ENCODE measurements at places on chromosomes 3 and 15.

GRCh38 chr15:27062951-27063350, 92.0 kb downstream of the GABRG3 start:
- DNase-seq = no peak

- DNase-seq = no peak
Measured at GRCh38 chr3:2511356-2511755, 412.7 kb downstream of the CNTN4 start.

DNA sequence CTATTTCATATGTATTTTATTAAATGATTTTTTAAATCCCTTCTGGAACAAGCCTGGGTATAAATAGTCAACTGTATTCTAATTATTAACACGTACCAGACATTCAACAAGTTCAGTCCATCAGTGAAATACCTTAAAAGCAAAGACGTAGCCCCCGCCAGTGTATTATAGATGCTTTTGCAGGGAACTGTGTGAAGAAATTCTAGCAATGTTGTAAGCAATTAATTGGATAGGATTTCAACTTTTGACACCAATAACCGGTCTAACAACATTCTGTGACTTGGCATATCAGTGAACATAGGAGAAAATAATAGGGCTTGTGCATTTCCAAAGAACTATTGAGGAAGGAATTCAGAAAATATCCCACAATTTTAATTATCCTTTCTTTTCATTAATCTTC, 67.2 kb upstream of the TGFBR2 start:
- no peak for DNase-seq

GRCh38 chr15:67022587-67023105, 42.8 kb upstream of the SMAD3 start:
- DNase-seq = no peak

- no peak for DNase-seq
Measured at GRCh38 chr3:127547761-127548605, 42.5 kb downstream of the TPRA1 start.

DNA sequence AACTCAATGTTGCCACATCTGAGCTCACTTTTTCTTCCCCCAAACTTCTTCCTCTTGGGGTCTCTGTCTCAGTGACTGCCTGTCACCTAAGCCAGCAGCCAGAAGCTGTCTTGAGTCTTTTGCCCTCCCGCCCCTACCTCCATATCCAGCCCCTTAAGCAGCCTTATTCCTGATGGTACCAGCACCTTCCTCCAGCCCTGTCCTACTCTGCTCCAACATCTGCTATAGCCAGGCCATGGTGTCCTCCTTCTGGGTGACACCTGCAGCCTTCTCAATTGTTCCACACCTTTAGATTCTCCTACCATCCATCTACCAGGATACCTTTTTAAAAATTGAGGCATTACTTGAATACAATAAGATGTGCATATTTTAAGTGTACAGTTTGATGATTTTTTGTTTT, 53.8 kb downstream of the EPHB3 start:
- no peak for DNase-seq

GRCh38 chr3:187966636-187967406, 187.1 kb upstream of the LPP start:
- no peak for DNase-seq

- no peak for DNase-seq
Measured at GRCh38 chr15:70604666-70605315, 158.6 kb downstream of the UACA start.

DNA sequence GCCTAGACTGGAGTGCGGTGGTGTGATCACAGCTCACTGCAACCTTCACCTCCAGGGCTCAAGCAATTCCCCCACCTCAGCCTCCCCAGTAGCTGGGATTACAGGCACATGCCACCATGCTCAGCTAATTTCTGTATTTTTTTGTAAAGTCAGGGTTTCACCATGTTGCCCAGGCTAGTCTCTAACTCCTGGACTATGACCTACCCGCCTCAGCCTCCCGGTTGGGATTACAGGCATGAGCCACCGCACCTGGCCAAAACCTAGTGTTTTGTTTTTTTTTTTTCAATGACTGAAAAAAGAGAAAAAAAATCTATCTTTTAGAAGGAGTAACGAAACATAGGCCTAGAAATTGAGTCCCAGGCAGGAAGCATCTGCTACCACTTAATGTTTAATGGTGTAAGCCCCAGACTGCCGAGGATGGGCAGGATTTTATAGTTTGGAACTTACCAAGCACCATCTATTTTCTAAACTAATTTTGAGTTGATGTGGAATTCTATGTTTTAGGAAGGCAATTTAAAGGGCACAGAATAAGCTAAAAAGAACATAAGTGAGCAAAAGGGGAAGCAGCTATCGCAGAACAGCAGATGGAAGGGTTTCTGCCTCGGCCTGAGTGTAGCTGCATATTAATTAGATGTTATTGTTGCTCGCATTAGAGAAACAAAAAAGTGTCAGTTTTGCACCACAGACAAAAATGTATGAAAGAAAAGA, 24.2 kb upstream of the CA12 start:
- no peak for DNase-seq

DNA sequence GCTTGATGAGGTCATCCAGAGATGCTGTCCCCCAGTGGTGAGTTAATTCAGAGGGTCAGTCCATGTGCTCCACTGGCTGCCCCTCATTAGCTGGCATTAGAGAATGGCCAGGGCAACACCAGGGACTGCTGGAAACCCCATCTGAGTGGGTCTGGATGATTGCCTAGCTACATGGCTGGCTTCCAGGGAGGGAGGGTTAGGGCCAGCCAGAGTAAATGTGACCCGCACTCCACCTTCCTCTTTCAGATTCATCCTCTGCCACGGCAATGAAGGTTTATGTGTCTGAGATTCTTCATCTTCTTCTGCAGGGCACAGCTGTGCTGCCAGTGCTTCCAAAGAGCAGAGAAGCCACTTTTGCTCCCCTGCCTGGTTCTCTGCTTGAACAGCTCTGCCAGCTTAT, 391.9 kb downstream of the OCA2 start:
- no peak for DNase-seq

- no peak for DNase-seq
Measured at GRCh38 chr15:40233727-40234577, 4.9 kb upstream of the PAK6 start.

GRCh38 chr3:197027151-197027895, 2.3 kb downstream of the MELTF start:
- no peak for DNase-seq

DNA sequence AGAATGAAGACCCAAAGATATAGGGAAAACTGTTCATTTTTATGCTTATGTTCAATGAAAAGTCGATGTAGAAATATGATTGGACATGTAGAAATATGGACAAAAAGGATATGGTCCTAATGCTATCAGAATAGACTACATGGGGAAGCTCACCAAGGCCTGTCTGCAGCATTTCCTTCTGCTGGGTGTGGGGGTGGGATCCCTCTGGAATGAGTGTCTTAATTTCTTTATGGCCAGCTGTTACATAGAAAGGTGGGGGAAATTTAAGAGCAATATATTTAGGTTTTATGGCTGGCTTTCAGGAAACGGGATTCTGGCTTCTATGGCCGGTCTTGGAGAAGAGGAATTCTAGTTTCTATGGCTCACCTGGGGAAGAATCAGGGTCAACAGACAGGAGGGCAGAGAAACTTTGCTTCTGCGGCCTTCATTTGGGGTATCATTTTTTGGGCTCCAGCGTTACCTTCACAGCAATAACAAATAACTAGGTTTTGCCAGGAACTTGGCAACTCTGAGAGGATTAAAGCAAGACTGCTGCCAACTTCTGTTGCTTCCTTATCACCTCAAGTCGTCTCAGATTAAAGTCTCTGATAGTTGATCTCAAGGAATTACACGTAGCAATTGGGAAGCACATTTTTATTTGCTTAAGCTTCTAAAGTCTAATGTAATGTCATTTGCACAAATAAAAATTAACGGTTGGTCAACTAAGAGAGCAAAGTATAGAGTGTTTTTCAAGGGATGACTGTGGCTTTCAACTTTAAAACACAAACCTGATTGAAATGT, 57.0 kb upstream of the GATM start:
- DNase-seq = no peak

GRCh38 chr15:36364377-36364776, 215.0 kb upstream of the CDIN1 start:
- no peak for DNase-seq

DNA sequence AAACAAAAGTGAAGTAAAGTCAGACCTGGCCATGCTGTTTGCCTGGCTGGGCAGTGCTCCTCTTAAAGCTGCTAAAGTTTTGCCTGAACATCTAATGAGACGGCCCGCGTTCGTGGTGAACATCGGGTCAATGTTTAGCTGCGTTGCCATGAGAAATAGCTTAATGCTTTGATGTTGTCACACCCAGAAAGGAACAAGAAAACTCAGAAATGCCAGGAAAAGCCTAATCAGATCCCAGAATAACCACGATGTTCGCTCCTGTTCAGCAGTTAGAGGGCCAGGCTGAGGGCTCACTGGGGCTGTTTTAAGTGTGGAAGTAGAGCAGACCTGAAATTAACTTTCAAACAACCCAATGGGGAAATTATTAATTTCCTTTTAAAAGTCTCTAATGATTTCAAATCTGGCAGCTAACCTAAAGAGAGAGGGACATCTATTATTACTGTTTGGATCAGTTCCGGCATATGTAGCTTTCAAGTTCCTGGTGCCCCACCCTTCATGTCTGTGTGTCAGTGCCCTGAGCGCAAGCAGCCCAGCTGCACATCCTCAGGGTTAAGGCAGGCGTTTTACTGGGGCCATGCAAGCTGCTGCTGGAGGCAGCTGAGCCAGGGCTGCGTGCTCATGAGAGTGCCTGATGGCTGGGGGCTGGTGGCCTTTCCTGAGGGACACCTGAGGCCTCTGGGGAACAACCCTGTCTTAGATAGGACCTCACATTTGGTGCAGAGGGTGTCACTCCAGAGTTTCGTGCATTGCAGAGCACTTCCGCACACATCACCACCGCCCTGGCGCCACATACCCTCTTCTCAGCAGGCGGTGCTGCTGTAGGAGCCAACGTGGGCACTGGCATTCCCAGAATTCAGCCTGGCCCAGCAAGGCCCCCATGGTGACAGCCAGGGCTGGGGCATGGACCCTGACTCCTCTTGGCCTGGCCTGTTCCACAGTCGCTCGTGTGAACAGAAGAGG, 76.6 kb downstream of the LRRK1 start:
- no peak for DNase-seq

GRCh38 chr3:24740326-24740725, 245.7 kb upstream of the THRB start:
- DNase-seq = no peak

DNA sequence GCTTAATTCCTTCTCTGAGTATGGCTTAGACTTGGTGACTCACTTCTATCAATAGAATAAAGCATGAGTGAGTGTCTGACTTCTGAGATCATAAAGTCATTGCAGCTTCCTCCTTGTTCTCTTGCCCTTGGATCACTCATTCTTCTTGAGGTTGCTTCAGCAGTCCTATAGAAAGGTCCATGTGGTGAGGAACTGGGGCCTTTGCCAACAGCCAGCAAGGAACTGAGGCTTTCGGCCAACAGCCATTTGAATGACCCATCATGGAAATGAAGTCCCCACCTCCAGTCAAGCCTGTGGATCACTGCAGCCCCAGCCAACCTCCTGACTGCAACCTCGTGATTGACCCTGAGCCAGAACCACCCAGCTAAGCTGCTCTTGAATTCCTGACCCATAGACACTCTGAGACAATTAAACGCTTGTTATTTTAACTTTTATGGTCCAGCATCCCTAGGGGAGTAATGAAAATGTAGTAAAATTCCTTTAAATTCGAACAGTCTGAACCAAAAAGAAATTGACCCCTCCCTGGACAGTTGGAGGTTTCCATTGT, 84.5 kb downstream of the WDR76 start:
- peak; percentile 99 for DNase-seq

- no peak for DNase-seq
Measured at GRCh38 chr3:121786485-121786884, 36.9 kb upstream of the GOLGB1 start.

- DNase-seq = no peak
Measured at GRCh38 chr3:191631496-191631895, 170.5 kb downstream of the PYDC2 start.

DNA sequence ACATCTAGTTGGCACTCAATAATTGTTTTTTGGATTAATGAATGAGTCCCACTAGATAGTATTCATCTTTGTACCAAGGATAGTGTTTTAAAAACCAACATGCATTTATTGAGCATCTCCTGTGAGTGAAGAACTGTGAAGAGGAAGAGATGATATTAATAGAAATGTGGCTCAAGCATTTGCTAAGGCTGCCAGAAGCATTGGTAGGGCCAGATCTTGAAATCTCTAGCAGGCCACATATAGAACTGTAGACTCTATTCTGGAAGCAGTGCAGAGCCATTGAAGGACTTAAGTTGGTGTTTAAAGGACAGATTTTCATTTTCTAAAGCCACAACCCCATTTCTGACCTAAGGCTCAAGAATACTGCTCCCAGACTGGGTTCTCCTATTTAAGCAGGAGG, 99.0 kb downstream of the NEK11 start:
- no peak for DNase-seq

DNA sequence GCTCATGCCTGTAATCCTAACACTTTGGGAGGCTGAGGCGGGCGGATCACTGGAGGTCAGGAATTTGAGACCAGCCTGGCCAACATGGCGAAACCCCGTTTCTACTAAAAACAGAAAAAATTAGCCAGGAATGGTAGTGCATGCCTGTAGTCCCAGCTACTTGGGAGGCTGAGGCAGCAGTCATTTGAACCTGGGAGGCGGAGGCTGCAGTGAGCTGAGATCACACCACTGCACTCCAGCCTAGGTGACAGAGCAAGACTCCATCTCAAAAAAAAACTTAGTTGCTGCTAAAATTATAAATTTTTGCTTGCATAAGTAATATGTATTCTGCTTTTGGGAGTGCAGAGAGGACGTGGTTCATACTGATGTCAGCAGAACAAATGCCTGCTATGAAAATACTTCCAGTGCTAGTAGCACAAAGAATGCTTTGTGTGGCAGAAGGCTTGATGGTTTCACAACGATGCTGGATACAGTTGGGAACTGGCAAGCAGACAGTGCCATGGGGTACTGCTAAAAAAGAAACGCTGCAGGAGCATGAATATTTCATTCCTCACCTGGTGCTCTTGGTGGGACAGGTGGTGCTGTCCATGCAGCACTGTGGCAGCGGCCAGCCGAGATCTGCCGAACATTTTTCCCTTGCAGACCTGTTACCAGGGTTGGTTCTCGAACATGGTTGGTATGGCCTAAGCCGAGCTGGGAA, 31.1 kb downstream of the FBXL22 start:
- DNase-seq = no peak

DNA sequence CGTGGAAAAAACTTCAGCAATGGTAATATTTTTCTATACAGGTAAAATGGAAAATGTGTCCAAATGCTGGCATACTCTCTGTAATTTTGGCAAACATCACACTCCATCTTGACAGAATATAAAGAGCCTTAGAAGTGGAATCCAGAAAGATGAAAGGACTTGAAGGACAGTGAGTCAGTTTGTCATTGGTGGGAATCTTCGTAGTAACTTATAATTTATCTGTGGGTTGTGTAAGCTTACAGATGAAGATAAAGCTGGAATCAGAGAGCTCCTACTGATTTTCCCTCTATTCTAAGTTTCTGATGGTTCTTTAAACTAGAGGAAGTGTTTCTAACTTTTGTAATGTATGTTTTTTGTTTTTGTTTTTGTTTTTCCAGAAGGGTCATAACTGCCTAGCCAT, 8.7 kb upstream of the PDZRN3 start:
- no peak for DNase-seq
